ENCODE measurements at places on chromosomes 1 and 21.
A peak's percentile ranks its signal among the peaks of the same experiment; 100 is the strongest.

GRCh38 chr1:26771643-26772321 is 16.0 kb upstream of the PIGV start:
- DNase-seq, result no peak

GRCh38 chr1:118992868-118993699 is 4.9 kb upstream of the TBX15 start:
- no peak for DNase-seq

DNA sequence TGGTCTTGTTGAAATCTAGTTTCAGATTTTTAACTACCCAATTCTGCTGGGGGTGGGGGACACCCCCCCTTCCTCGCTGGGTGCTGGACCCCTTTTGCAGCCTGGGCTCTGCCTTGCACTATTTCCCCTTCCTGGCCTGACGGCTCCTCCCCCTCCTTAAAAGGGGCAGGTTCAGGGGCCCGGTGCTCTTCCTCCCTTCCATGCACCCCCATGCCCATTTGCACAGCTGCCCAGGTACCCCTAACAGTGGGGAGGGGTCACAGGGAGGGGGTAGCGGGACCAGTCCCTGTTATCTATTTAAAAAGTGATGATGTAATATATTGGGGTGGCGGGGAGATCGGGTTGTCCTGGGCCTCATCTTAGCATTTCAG is 15.3 kb downstream of the ZBTB7B start:
- DNase-seq, result no peak

- no peak for DNase-seq
Observed at GRCh38 chr1:178102218-178102617, 8.3 kb downstream of the RASAL2 start.

DNA sequence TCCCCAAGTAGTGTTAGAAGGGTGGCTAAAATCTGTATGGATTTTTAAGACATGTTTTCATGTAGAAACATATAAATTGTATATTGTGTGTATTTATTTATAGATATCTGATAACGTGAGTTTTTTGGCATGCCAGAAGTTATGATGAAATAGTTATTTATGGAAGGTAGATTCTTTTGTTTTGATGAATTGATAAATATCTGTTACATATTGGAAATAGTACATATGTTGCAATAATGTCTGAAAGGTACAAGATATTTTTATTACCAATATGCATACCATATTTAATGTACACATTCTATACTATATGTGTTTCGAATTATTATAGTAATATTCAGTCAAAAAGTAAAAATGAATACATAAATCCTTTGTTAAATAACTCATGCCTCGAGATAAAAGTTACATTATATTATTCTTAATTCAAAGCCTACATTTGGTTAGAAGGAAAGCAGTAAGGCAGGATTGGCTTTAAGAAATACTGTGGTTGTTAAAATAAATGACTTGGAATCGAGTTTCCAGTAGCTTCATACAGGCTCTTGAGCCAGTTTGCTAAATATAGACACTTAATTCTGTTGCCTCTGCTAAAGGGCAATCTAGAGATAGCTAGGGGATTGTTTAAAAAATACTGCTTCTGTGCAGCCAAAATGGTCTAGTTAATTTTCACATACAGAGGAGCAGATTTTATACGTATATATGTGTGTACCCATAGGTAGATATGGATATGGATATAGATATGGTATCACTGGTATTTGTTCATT is 1175.1 kb upstream of the B3GALT2 start:
- no peak for DNase-seq

GRCh38 chr1:24919791-24920532 is 10.1 kb downstream of the RUNX3 start:
- no peak for DNase-seq

DNA sequence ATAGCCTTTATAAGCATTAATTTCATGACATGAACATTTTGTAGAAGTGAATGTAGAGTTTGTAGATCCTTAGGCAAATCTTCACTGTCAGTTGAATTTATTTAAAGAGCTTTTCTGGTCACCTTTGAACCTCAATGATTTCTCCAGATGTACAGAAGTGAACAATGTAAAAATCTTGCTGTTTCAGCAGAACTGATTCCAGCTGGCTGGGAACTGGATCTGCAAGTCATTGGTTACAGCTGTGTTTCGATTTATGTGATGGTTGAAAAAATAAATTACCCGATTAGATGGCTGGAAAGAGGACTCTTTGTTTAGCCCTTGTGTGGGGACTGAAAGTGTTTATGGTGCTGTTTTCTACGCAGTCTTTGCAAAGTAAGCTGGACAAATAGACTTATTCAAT is 849.8 kb downstream of the USP25 start:
- no peak for DNase-seq

DNA sequence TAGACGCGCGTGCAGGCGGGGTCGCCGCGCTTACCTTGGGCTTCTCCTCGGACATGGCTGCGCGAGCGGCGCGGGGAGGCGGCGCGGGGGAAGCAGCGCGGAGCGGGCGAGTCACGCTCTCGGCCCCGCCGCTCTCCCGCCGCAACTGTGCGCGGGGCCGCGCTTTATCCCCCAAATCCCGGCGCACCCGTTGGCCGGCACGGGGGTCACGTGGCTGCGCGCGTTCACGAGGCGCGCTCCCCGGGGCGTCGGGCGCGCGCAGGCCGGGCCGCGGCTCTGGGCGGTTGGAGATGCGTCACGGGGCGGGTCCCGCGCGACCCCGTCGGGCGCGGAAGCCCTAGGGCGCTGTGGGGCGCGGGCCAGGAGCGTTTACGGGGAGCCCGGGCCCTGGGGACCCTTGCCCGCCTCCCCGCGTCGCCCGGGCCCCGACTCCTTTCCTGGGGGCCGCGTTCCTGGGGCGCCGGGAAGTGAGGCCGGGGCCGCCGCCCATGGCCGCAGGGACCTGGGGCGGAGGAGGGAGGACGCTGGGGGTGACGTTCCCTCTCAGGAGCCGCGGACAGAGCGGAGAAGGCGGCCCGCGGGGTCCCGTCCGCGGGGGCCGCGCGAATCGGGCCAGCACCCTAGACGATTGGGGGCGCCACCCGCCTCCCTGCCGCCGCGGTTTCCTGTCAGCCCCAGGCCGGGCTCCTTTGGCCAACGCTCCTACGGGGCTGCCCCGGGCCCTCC is at the start of gene SUMO3:
TSS of gene SUMO3 (minus strand) at position 149 of the 726 bp plus-strand sequence. CDS start at position 55, 94 bp downstream.
- peak; percentile 87 for DNase-seq

GRCh38 chr1:45359882-45360513 is 19.8 kb upstream of the MUTYH start:
- peak; percentile 18 for DNase-seq

GRCh38 chr1:177077734-177078499 is 86.6 kb downstream of the ASTN1 start:
- DNase-seq, result peak; percentile 39

- DNase-seq, result peak; percentile 63
Observed at GRCh38 chr1:103106426-103107341, 1.6 kb downstream of the COL11A1 start.

DNA sequence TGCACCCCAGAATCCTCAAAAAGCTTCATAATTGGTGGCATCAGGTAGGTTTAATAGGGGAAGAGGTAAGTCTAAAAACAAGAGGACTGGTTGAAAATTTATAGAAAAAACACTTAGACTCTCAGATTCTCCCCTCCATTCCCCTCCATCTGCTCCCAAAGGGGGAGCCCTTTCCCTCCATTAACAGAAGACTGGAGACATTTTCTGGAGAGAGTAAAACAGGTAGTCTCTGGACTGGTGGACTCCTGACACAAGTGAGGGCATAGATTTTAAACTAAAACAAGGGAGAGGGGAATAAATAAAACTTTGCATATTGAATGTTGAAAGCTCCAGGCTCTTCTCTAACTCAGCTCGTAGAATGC is 54.0 kb upstream of the IPO9 start:
- no peak for DNase-seq

DNA sequence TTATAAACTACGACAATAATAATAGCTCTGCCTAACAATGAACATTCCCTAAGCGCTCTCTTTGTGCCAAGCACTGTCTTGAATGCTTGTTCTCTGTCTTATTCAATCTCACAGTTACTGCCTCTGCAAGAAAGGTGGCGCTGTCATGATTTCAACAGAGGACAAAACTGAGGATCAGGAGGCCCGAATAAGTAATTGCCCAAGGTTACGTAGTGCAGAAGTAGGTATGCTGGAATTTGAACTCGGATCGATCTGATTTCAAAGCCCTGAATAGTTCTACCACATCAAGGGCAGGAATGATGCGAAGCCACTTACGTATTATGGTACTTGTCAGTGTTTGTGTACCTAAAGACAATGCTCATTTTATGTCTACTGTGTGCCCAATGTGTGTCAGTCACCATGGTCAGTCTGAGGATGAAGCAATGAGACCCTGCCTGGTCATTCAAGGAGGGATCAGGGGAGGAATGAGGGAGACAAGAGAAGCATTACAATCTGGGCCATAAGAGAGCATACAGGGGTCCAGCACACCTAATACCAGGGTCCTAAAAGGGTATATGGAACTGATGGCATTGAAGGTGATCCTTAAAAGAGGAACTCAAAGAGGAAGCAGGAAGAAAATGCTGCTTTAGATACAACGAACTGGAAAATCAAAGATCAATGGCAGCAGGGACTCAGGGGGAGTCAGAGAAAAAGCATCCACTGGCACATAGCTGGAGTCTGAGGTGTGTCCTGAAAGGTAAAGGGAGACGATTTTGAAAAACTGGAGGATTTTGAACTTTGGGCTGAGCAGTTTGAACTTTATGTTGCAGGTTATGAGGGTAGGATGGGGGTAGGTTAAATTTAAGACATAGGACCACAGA is 389.2 kb downstream of the PLPP3 start:
- no peak for DNase-seq

- no peak for DNase-seq
Observed at GRCh38 chr1:210222340-210223006, 10.1 kb upstream of the SERTAD4 start.

- no peak for DNase-seq
Observed at GRCh38 chr21:21688889-21689288, 690.7 kb downstream of the NCAM2 start.

DNA sequence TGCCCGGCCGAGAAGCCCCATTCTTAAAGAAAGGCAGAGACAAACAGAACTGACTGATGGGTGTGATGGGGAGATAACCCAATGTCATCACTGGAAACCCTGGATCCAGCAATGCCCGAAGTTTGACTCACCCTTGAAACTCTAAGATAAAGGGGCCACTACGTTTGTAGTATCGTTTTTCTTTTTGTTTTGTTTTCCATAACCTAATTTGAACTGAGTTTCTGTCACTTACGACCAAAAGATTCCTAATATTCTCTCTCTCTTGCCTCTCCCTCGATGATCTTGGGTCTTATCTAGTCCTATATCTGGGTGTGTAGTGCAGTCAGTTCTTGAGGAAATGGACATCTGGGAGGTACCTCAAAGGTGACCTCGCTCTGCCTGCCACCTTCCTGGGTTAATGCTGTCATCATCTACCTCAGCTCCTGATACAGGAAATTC is 57.8 kb upstream of the ID3 start:
- no peak for DNase-seq

DNA sequence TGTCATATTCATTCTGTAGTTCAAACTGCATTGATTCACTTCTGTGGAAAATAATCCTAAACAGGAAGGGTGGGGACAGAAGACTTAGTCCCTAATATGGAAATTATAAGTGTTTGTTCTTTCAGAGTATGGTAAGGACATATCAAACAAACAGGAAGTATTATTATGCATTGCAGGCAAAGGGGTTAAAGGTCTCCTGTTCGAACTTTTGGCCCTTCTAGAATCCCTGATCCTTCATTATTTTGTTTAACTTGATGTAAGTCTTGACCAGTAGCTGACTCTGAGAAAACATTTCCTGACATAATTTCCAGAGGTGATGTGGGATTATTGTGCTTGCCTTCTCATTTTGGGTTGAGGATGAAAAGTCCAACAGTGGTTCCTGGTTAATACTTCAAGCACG is 215.4 kb upstream of the ADGRL2 start:
- DNase-seq, result no peak

DNA sequence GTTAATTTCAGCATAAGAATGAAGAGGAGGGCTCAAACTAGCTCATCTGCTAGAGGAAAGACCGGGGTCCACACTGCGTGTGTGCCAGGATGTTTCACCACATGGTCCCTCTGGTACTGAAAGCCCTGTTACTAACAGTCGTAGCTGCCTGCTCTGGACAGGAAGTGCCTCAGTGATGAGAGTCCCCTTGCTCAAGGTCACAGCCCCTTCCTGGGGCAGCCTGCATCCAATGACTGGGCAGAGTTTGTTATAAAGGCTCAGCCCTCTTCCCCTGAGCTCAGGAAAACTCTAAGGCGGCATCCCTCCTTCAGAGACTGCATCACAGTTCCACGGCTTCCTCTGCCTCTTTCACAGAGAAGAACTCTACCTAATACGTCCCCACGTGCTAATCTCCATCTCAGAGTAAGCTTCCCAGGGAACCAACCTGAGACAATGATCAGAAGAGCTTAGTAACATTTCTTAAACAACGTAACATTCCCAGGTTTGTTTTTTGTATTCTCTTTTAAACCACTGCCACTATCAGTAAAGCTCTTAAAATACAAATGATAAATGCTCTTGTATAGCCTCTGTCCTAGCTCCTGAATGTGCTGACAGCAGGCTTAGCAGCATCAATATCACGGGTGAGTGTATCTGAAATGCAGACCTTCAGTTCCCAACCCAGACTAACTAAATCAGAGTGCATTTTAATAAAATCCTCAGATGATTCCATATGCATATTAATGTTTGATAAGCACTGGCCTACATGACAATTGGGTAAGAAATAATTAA is 38.0 kb upstream of the ATP1A1 start:
- DNase-seq, result no peak

GRCh38 chr1:115694805-115695204 is 53.0 kb downstream of the VANGL1 start:
- DNase-seq, result no peak

GRCh38 chr1:29672416-29673227 is 436.3 kb downstream of the PTPRU start:
- no peak for DNase-seq

GRCh38 chr1:200740571-200741208 is 2.0 kb downstream of the CAMSAP2 start:
- DNase-seq, result peak; percentile 43

GRCh38 chr1:24939675-24940193 is 9.7 kb upstream of the RUNX3 start:
- DNase-seq, result no peak

- no peak for DNase-seq
Observed at GRCh38 chr1:43421976-43422750, 31.6 kb downstream of the HYI start.

GRCh38 chr1:156080241-156080862 is 1.9 kb downstream of the MEX3A start:
- no peak for DNase-seq

DNA sequence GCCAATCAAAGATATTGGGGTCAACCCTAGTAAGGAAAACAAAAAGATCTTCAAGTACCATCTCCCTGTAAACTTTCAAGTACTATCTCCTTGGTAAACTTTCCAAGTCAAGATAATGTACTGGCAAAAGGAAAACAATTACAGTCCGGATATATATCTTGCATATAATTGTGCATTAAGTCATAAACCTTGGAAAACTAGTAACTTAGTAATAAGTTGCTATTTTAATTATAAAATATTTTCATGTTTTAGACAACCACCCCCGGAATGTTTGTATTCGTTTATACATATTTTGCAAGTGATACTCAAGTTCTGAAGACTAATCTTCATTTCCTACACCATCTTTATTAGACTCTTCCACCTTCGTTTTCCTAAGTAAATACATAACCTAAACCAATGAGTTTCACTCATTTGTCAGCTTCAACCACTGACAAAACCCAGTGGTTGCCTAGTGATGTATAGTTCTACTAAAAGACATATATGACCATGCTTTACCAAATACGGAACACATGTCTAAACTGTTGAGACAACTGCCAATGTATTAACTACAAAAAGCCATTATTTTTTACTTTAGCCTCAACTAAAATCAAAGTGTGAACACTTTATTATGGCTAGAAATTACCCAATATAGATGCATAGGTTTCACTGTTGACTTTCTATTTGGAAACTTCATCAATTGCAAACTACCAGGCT is 1.7 kb downstream of the AKT3 start:
- no peak for DNase-seq

- DNase-seq, result no peak
Observed at GRCh38 chr1:47471163-47471562, 33.3 kb downstream of the FOXD2 start.
